ENCODE measurements at places on chromosomes 12 and 14. TPM values are rescaled to one million over a fixed set of nuclear protein-coding genes. Genes with fewer than 3 reads are reported as not detected.

KRT2 gene
- total RNA-seq, result not detected

GIT2 gene
- total RNA-seq, result 63.4 TPM

PIWIL1 gene
- total RNA-seq, result 0.67 TPM

BDKRB2 gene
- total RNA-seq, result 3.8 TPM

IFI27 gene
- 111 TPM for total RNA-seq

SERPINA4 gene
- total RNA-seq, result not detected

- no peaks in the 10 kb centered on the region for H3K36me3 ChIP-seq
- no peaks in the 10 kb centered on the region for H3K4me1 ChIP-seq
- no peak for DNase-seq
- no peak overlapping the region for H3K27ac ChIP-seq
- H3K4me3 ChIP-seq, result no peak overlapping the region
These were observed 60.4 kb upstream of the PTHLH start for GRCh38 chr12:28032811-28033537.

DNA sequence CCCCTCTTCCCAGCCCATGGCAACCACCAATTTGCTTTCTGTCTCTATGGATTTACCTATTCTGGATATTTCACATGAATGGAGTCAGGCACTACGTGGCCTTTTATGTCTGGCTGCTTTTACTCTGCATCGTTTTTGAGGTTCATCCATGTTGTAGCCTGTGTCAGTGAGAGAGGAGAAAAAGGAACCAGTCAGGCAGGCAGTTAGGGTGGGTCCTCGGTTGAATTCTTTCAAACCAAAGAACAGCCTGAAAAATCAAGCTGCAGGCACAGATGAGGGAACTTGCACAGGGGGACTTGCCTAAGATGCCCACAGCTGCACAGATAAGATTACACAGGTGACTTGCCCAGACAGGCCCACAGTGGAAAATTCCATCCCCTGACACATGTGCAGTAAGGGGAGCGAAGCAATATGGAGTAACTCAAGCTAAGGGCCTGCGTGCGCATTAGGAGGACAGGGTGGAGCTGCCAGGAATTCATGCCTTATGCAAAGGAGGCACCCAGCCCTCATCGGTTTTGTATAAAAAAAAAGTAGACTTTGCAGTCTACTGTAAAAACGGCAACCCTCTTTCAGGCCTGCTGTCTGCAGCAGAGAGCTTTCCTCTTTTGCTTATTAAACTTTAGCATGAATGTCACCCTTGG is 152.4 kb upstream of the RFLNA start:
- H3K36me3 ChIP-seq, result no peaks in the 10 kb centered on the region
- DNase-seq, result no peak
- no peak overlapping the region for H3K27ac ChIP-seq
- no peaks in the 10 kb centered on the region for H3K4me1 ChIP-seq

DNA sequence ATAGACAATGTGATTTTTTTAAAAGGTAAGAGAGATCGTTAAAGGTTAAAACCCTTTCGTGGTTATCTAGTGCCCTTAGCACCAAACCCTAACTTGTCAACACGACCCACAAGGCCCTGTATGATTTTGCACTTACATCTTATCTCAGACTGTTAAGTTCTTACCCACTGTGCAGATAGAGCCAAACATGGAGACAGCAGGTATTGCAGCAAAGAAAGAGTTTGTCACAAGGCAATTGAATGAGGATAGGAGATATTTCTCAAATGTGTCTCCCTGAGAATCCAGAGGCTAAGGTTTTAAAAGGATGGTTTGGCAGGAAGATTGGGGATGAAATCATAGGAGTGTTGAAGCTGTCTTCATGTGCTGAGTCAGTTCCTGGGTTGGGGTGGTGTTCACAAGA is 313.4 kb downstream of the AEBP2 start:
- no peaks in the 10 kb centered on the region for H3K36me3 ChIP-seq
- H3K27me3 ChIP-seq, result no peaks in the 10 kb centered on the region
- no peaks in the 10 kb centered on the region for H3K4me1 ChIP-seq

GRCh38 chr14:24680516-24680915 is 46.5 kb upstream of the GZMB start:
- no peaks in the 10 kb centered on the region for H3K36me3 ChIP-seq
- H3K4me1 ChIP-seq, result no peaks in the 10 kb centered on the region
- no peaks in the 10 kb centered on the region for H3K27me3 ChIP-seq
- no peak overlapping the region for H3K27ac ChIP-seq
- no peak overlapping the region for H3K4me3 ChIP-seq
- DNase-seq, result peak; percentile 15

- H3K36me3 ChIP-seq, result peaks cover 17% of the 10 kb centered on the region
- no peaks in the 10 kb centered on the region for H3K27me3 ChIP-seq
- H3K4me3 ChIP-seq, result no peak overlapping the region
- H3K4me1 ChIP-seq, result peaks cover 75% of the 10 kb centered on the region
These were observed 6.0 kb downstream of the NACA start for GRCh38 chr12:56719056-56719455.

DNA sequence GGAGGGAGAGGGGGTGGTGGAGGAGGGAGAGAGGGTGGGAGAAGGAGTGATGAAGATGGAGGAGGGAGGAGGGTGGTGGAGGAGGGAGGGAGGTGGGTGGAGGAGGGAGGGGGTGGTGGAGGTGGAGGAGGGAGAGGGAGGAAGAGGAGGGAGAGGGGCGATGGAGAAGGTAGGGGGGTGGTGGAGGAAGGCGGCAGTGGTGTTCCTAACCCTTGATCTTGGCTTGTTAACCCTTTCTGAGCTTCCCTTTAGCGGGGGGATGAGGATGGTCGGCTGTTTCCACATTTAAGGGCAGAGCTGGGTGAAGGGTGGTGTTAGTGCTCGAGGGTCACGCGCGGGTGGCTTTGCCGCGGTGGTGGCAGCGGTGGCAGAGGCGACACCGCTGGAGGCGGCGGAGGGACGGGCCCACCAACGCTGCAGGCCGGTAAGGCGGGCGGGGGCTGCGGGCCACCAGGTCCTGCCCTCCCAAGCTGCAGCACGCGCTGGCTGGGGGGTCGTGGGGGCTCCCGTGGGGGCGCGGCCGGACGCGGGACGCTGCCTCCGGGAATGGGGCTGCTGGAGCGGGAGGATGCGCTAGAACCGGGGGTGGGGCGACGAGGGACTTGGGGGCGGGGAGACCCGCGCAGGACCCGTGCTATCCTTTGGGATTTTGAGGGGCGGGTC is 156.3 kb downstream of the PTPN11 start:
- H3K27ac ChIP-seq, result no peak overlapping the region
- no peaks in the 10 kb centered on the region for H3K4me1 ChIP-seq
- H3K4me3 ChIP-seq, result no peak overlapping the region
- DNase-seq, result no peak
- no peaks in the 10 kb centered on the region for H3K36me3 ChIP-seq

GRCh38 chr12:48788854-48789775 is at the start of gene ADCY6:
Gene ADCY6 (minus strand): TSS chr12:48789089. CDS start chr12:48783434, 5,655 bp downstream.
- peak within 1 kb of the TSS; percentile 84 for H3K27ac ChIP-seq
- H3K36me3 ChIP-seq, result no peaks in the 10 kb centered on the region
- H3K4me3 ChIP-seq, result peak within 1 kb of the TSS; percentile 92
- H3K27me3 ChIP-seq, result no peaks in the 10 kb centered on the region
- peaks cover 21% of the 10 kb centered on the region for H3K4me1 ChIP-seq
- peak; percentile 87 for DNase-seq

DNA sequence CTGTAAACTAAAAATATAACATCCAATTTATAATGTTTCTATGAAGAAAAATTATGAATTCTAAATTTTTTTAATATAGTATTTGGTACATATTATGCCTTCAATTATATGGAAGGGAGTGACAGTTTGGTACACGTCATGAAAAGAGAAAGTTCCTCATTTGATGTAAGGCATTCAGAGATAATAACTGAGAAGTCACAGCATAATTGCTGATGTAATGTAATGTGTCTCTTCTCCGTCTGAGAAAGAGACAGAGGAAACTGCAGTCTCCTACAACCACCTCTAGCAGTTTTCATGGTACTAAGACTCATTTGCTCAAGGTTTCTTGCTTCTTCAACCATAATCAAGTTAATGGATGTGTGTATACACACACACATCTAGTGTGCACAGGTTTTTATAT is 2.3 kb upstream of the CD69 start:
- no peaks in the 10 kb centered on the region for H3K4me1 ChIP-seq
- no peak for DNase-seq
- H3K4me3 ChIP-seq, result no peak overlapping the region
- H3K36me3 ChIP-seq, result no peaks in the 10 kb centered on the region
- H3K27ac ChIP-seq, result no peak overlapping the region
- H3K27me3 ChIP-seq, result no peaks in the 10 kb centered on the region

DNA sequence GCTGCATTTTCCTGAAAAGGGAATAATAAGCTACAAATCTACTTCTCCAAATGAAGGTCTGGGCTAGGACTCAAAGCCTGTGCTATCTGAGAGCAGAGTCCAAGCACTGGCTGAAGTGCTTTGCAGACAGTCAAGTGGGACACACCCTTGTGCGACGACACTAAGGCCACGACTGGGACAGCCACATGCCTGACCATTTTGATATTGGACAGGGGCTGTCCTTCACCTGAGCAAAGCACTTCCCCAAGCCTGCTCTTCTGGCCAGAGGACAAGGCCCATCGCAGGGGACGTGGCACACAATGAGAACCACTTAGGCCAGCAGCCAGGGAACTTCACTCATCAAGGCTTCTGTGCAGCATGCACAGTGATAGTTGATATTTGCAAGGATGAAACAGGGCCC is 71.4 kb downstream of the RBM19 start:
- no peaks in the 10 kb centered on the region for H3K27me3 ChIP-seq
- peak; percentile 14 for DNase-seq
- H3K4me3 ChIP-seq, result no peak overlapping the region
- no peaks in the 10 kb centered on the region for H3K4me1 ChIP-seq
- H3K36me3 ChIP-seq, result no peaks in the 10 kb centered on the region
- no peak overlapping the region for H3K27ac ChIP-seq

- no peak overlapping the region for H3K4me3 ChIP-seq
- H3K36me3 ChIP-seq, result no peaks in the 10 kb centered on the region
- H3K4me1 ChIP-seq, result peaks cover 12% of the 10 kb centered on the region
- no peaks in the 10 kb centered on the region for H3K27me3 ChIP-seq
- DNase-seq, result no peak
- H3K27ac ChIP-seq, result no peak overlapping the region
These were observed 2.3 kb upstream of the GPR162 start for GRCh38 chr12:6819106-6820030.

DNA sequence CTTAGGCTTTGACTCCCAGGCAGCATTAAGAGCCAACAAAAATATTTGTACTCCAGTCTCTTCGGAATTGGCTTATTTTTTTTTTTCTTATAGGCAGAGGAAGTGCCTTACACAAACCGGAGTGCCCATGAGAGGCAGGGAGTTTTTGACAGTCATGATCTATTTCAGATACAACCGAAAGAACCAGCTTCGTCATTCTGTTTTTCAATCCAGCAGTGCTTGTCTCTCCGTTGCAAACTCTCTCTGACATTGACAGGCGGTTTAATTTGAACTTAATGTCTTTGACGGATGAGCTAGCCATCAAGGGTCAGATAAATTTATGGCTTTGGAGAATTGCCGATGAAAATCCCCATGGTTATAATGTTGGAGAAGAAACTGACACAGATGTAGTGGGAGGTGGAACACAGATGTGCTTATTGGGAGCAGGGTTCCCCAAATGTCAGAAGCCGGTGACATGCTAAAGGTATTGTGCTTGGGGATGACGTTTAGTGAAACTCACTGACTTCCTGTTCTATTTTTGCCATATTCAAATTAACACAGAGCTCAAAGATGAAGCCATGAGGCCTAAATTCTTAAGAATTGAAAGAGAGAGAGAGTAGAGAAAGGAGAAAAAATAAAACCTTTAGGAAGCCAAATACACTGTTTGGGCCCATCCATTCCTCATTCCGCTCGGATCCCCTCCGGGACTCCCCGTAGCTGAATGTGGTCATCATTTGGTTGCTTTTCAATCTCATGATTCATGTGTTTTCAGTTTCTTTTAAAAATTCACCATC is 59.7 kb downstream of the PLXNC1 start:
- H3K4me3 ChIP-seq, result no peak overlapping the region
- H3K4me1 ChIP-seq, result no peaks in the 10 kb centered on the region
- H3K27ac ChIP-seq, result no peak overlapping the region
- H3K36me3 ChIP-seq, result no peaks in the 10 kb centered on the region

DNA sequence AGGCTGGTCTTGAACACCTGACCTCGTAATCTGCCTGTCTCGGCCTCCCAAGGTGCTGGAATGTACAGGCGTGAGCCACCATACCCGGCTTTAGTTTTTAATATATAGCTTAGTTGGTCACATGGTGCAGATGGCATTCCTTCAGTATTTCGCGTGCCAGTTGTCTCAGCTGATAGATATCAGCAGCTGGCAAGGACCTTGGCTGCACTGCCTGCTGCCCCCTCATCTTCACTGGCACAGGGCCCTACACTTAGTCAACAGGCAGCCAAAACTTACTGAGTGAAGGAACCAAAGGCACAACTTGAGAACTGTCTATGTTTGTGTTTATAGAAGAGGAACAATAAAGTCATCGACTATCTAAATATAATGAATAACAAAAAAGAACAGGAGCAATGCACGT is 31.0 kb downstream of the EID3 start:
- peaks cover 58% of the 10 kb centered on the region for H3K36me3 ChIP-seq
- H3K27ac ChIP-seq, result no peak overlapping the region
- no peaks in the 10 kb centered on the region for H3K27me3 ChIP-seq
- no peak for DNase-seq
- no peak overlapping the region for H3K4me3 ChIP-seq

GRCh38 chr14:90900476-90901083 is 84.3 kb upstream of the TTC7B start:
- H3K4me1 ChIP-seq, result no peaks in the 10 kb centered on the region
- no peak overlapping the region for H3K4me3 ChIP-seq
- no peaks in the 10 kb centered on the region for H3K36me3 ChIP-seq
- H3K27me3 ChIP-seq, result no peaks in the 10 kb centered on the region
- no peak for DNase-seq

DNA sequence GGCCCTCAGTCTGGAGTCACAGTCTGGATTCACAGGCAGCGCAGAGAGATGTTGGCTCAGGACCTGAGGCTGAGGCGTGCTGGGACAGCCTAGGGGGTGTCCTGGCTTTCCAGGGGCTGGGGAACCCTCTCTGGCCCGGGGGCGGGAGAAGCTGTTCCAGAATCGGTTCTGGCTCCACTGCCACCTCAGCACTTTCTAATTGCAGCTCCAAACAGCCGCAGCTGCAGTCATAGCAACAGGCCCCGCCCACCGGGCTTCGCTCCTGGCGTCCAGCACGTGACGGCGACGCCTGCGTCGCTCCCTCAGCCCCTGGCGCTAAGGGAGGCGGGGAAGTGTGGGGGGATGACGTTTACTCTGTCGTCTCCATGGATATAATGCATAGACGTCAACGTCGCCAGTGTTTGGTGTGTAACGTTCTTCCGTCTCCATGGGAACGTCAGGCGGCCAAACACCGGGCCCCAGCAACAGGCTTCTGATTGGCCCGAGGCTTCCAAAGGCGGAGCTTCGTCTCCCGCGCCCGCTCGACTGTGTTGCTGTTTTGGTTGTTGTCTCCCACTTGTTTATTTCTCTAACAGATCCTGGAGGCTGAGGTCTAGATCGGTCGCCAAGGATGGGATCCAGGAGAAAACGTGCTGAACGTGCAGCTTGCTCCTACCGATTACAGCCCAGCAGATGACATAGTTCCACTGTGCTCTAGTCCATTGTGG is 19.7 kb upstream of the FOS start:
- H3K4me1 ChIP-seq, result peaks cover 53% of the 10 kb centered on the region
- no peaks in the 10 kb centered on the region for H3K27me3 ChIP-seq
- DNase-seq, result peak; percentile 98
- H3K4me3 ChIP-seq, result no peak overlapping the region
- peak overlapping the region; percentile 94 for H3K27ac ChIP-seq

- no peak for DNase-seq
- H3K27me3 ChIP-seq, result no peaks in the 10 kb centered on the region
- H3K36me3 ChIP-seq, result no peaks in the 10 kb centered on the region
- no peaks in the 10 kb centered on the region for H3K4me1 ChIP-seq
- no peak overlapping the region for H3K27ac ChIP-seq
These were observed 220.2 kb upstream of the NAV3 start for GRCh38 chr12:77610446-77610845.
